ENCODE measurements at places on chromosomes 3 and 15. TPM values are rescaled to one million over a fixed set of nuclear protein-coding genes. Genes with fewer than 3 reads are reported as not detected.

Gene PIGZ
- total RNA-seq, result 5.5 TPM

Gene THBS1
- 1,626 TPM for total RNA-seq

Gene PRRT3
- total RNA-seq, result 4.3 TPM

Gene CLDN16
- total RNA-seq, result not detected

Gene AGBL1
- not detected for total RNA-seq

Gene TLR9
- total RNA-seq, result under 0.01 TPM

Gene POPDC2
- 0.12 TPM for total RNA-seq

Gene SLC30A4
- total RNA-seq, result 8.8 TPM

Gene SPTSSB
- total RNA-seq, result not detected

Gene IGSF10
- 7.3 TPM for total RNA-seq
